ENCODE measurements at places on chromosomes 1 and 21.
A peak's percentile ranks its signal among the peaks of the same experiment; 100 is the strongest.

DNA sequence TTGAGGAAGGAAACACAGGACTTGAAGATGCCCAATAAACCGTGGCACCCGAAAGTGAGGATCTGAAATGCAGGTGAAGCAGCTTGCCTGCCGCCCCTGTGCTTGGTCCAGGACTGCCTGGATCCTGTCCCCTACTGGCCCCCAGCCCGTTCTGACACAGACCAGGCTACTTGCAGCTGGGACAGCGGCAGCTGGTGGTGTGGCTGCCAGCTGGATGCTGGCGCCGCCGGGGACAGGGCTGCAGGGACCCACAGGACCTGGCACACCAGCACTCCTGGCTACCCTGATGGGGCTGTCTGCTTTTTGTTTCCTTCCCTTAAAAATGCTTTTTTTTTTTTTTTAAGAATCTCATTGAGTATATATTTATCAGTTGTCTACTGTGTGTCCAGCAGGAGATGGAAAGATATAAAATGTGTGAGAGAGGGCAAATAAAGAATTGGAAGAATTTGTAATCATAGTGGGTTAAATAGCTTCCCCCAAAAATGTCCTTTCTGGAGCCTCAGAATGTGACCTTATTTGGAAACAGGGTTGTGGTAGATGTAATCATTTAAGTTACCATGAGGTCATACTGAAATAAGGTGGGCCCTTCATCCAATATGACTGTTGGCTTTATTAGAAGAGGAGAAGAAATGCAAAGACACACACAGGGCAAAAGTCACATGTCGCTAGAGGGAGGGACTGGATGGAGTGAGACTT lies 165.6 kb downstream of the DSCAM start:
- DNase-seq, result peak; percentile 38

- peak; percentile 97 for DNase-seq
These were observed at the start of gene SLC39A1 for GRCh38 chr1:153963030-153963849. Gene SLC39A1 (minus strand): TSS chr1:153963537. CDS start chr1:153962715, 822 bp downstream.

- no peak for DNase-seq
These were observed 38.9 kb downstream of the PATJ start for GRCh38 chr1:61781151-61781550.

DNA sequence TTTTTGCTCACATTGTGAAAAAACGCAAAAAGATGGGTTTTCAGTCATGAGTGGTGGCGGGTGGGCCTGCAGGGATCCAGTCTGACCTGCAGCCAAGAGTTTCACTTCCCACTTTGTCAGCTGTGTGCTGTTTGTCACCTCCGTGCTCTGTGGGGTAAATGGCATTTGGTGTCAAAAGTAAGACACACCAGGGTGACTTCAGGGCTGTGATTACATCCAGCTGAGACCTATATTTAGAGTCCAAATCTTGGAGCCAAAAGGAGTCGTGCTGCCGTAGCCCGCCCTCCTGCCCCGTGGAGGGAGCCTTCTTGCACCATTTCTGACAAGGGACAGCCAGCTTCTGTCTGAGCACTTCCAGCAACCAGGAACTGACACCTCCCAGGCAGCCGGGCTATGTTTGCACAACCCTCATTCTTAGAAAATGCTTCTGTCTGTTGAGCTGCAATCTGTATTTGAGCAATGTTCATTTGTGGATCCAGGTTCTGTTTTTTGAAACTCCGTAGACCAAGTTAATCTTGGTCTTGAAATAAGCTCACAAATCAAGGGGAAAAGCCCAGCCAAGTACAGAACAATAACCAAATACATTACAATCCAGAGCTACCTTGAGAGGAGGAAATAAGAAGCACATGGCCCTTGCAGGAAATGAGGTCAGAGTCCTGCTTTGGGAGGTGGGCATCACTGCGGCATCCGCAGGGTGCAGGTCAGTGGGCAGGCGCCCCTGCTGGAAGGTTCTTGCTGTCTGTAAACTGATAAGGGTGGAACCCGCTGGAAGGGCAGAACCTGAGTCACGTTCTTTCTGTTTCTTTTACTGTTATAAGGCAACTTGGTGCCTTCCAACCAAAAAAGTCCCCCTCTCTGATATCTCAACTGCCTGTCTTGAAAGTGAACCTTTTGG lies 14.4 kb downstream of the ABCG1 start:
- no peak for DNase-seq

GRCh38 chr21:31914472-31914871 lies 41.7 kb downstream of the HUNK start:
- no peak for DNase-seq

- DNase-seq, result no peak
These were observed 337.0 kb upstream of the NR5A2 start for GRCh38 chr1:199690496-199690895.

DNA sequence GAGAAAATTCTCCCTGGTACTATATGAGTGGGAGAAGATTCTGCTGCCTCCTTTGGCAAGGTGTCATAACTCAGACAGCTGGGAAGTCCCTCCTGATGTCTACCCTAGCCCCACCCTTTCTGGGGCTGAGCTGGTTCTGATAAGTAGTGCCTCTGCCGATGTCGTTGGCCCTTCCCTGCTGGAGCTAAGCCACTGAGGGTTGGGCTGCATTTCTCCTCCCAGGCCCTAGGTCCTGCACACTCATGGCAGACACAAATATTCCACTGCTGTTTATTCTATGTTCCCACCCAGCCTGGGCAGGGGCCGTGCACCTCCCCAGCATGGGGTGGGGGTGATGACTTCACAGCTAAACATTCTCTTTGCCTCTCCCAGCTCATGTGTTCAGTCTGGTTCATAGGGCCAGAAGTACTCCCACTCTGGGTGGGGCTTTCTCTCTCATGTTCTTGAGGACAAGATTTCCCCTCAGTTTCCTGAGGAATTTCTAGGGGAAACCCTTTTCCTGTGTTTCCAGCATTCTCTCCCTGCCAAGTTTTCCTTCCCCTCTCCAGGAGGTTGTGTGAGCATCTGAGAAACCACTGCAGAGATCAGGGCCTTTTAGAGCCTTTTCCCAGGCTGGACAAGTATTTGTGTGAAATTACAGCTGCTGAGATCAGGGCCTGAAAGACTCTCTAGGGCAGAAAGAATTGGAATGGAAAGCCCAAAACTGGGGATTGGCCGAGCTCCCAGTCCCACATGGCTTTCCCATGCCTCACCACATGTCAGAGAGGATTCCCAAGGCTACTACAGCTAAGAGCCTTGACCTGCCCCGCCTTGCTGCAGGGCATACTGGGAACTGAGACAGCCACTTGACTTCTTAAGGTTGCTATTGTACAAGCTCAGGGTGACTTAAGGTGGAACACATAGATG lies 66.2 kb downstream of the ATP2B4 start:
- no peak for DNase-seq

DNA sequence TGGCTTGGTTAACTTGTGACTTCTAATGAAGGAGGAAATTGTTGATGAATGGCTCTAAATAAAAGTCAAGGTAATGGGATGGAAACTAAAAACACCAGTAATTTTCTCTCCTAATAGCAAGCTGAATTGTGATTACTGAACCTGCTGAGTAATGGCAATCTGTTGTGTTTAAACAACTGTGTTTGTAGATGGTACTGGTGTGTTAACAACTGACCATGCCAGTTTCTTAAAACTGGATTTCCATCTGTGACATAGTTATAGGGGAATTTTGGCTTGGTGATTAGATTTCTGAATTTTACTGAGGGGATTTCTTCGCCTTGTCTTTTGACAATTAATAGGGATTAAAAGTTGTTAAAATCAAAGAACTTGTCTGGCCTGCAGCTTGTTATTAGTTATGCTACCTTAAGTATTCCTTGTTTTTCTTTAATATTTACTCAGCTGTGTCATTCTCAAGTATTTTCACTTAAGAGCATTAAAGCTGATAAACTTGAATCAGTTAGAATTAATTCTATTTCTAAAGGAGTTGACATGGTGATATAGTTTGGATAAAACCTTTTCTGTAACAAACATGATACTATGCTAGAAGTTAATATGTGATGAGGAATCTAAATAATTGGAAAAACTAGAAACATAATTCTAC lies 7.9 kb upstream of the ERO1B start:
- peak; percentile 64 for DNase-seq

- no peak for DNase-seq
These were observed 613.0 kb upstream of the B3GALT2 start for GRCh38 chr1:193799371-193799770.

GRCh38 chr1:176897350-176898236 lies 266.9 kb downstream of the ASTN1 start:
- peak; percentile 44 for DNase-seq

DNA sequence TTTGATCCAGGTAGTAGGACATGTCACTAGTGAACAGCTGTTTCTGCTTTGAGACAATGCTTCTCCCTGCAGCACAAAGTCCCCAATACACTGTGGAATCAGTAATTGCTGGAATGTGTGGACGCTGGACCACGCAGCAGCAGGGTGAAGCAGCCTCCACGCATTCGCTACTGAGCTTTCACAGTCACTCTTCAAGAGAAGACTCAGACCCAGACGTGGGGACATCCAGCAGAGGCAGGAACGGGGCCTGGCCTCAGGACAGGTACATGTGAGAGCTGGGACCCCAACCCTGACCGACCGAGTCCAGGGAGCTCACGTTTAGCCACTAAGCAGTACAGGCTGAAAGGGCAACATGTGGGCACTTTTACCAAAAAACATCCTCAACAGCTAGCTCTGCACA lies 34.1 kb upstream of the PRDM15 start:
- no peak for DNase-seq

GRCh38 chr1:58649555-58649954 lies 50.3 kb downstream of the MYSM1 start:
- peak; percentile 45 for DNase-seq

GRCh38 chr1:36796106-36796590 lies 238.2 kb downstream of the GRIK3 start:
- no peak for DNase-seq

DNA sequence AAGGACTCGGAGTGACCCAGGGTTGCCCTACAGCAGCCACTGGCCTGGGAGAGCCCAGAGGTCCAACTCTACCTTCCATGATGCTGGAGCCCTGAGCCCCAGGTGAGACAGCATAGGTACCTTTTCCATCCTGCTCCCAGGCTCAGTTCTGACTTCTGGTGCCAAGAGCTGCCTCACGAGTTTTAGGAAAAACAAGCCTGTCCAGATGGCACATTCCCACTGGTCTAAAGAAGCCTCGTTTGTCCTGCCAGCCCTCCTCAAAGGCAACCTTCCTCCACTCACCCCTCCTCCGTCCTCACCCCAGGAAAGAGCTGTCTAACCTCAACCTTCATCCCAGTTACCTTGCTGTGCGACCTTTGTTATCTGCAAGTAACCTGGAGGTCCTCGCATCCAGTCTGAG lies 53.5 kb upstream of the PRELP start:
- DNase-seq, result no peak

DNA sequence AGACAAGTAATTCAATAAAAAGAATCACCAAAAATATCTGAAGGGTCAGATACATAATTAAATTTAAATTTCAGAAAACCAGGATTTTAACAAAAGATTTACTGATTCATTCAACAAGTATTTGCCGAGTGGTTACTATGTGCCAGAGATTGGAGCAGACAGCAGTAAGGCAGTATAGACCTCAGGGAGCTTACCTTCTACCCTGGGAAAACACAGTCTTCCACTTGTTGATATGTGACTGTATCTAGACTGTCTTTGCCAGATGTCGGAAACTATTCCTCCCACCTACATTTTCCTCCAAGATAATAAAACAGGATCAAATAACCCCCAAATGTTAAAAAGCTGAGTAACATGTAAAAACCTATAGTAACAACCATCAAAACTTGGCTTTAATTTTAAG lies 6.2 kb downstream of the HNRNPR start:
- DNase-seq, result no peak

- DNase-seq, result no peak
These were observed 1.8 kb upstream of the GJA4 start for GRCh38 chr1:34790985-34791384.

DNA sequence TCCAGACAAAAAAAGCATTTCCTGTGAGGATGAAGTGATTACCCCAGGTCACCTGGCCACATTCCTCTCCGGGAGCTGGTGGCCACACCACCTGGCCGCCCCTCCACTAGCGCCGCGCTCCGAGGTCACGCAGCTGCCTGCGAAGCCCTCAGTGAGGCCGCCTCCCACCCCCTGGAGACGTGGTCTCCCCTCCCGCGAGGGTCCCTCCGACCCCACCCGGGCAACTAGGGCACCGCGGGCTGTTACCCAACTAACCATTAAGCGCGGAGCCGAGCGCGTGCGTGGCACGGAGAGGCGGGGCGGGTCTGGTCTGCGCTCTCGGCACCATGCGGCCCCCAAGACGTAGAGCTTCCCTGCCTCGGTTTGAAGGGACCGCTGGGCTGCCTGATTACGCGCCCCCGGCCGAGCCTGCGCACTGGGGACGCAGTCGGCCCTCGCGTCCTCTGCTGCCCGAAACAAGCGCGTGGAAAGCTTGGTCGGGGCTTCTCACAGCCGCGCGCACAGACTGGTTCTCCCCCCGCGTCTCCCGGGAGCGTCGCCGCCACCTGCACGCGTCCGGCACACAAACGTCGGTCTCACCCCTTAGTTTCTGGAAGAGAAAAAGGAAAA lies 106.5 kb downstream of the SLC16A1 start:
- peak; percentile 48 for DNase-seq
